ENCODE measurements at places on chromosomes 7 and 10.

DNA sequence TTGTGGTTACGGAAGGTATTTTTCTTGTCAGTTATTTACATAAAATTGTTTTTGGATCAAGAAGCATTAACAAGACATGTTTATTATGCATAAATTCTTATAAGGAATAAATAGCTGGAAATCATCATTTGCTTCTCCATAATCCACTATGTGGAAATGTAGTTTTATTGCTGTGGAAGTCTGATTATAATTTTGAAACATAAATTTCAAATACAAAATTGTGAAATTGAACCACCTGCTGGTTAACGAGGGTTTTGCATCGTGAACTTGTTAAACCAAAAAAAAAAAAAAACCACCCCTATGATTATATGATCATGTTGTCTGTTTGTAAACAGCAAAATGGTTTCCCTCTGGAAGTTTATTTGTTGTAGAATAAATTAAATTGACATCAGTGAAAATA, 25.9 kb downstream of the ABRAXAS2 start:
- no peak for DNase-seq

- no peak for DNase-seq
Observed at GRCh38 chr10:120386896-120387295, 70.1 kb upstream of the PLPP4 start.

DNA sequence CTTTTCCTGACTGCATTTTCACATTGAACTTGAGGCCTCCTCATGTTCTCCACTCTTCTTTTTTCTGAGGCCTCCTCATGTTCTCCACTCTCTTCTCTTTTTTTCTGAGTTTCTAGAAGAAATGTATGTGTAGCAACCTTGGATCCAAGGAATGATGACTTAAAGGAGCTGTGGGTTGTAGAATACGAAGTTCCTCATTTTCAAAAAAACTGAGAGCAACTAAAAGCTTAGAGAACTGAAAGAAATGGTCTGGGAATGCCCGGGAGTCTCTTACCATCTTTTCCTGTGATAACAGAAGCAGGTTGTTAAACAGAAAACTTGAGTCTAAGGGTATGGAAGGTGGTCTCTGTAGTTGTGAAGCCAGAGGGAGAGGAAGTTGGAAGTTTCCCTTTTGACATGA, 32.8 kb downstream of the MRPS33 start:
- DNase-seq, result no peak

GRCh38 chr7:75987026-75987804, 7.2 kb downstream of the TMEM120A start:
- no peak for DNase-seq

DNA sequence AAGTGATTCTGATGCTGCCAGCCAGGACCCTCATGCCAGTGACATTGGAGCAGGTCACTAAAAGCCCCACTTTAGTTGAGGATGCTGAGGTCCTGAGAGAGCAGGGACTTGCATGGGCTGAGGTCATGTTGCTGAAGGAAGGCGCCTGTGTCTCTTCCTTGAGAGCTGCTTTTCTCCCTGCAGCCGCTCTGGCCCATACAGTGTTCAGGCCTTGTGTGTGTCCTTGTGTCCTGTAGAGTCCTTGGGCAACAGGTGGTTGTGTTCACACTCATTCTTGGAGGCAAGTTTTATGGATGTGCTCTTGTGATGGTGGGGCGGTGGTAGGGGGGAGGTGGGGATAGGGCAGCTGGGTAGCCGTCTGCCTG, 33.3 kb downstream of the TSPAN14 start:
- DNase-seq, result peak; percentile 54

- DNase-seq, result peak; percentile 69
Observed at GRCh38 chr7:30740417-30741181, 11.3 kb upstream of the INMT start.

DNA sequence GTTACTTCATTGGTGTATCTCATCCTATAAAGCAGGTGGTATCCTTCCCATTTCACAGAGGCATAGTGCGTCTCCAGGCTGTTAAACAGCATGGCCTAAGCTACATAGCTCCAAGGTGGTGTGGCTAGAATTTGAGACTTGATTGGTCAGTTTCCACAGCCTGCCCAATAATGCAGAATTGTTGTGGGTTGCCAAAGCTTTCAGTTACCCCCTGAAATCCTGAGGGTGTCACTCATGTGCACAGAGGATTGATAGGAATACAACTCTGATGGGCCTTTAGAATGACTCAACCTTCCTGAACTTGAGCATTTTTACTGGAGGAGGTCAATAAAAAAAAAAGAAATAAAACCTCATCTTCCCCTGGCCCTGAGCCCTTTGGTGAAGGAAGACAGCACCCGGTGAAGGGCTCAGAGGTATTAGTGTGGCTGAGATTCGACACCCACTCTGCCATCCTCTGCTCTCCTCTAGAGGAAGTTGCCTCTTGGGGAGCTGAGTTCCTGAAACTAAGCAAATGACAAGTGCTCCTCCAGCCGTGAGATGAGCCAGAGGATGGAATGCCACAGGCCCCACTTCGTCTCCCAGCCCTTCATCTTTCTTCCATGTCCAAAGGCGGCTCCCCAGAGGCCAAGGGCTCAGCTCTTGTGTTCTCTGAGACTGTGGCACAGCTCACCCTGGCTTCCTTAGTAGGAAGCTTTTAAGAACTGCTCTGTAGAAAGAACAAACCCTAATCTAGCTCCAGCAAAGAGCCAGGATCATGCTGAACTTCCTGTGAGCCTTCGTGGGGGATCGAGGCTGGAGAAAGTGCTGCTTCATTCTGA, 1.0 kb downstream of the ACSL5 start:
- DNase-seq, result no peak

DNA sequence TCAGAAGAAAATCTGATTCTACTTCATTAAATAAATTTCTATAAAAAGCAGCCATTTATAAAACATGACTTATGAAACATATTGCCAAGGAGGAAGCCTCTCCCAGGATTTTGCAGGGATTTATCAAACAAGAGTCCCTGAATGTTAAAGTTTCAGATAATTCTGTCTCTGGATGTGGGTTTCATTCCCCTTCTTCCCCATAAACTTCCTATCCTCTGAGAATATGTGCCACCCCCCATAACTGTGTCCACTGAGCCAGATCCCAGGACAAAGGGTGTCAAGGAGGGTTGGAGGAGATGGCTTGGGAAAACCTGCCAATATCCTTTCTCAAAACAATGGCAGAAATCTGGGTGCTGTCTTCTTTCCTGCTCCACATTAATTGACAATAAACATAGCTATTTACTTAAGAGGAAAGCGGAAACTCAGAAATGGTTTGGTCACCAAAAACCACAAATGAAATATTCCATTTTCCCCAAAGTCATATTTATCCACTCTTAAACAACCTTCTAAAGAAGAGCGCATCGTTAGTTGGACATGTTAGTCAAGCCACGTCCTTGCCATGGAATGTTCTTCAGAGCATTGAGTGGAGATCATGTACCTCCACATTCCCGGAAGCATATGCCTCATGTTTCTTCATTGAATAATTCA, 54.3 kb upstream of the AKR1E2 start:
- no peak for DNase-seq

DNA sequence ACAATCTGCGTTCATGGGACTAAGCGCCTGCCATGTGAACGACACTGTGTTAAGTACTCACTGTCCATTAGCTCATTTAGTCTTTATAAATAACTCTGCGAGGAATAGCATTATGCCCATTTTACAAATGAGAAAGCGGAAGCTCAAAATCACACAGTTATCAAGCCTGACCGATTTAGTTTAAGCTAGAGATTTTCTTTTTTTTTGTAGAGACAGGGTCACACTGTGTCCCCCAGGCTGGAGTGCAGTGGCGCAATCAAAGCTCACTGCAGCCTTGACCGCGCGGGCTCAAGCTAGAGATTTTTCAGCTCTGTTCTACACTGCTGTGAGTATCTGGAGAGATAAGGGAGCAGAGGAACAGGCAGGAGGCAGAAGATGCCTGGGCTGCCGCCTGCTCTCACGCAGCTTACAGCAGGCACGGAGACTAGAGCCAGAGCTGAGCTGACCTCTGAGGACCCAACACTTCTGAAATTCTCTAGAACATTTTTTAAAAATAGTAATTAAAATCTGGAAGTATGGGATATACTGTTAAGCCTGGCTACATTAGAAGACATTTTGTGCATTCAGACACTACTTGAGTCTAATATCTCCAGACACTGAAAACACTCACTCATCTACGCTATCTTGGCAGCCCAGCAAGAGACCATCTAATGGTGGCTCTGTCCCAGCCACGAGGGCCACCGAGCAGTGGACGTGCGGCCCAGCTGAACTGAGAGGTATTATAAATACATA, 38.7 kb downstream of the GNA12 start:
- DNase-seq, result peak; percentile 48

- DNase-seq, result no peak
Observed at GRCh38 chr7:83836028-83836427, 187.1 kb upstream of the SEMA3E start.

- no peak for DNase-seq
Observed at GRCh38 chr7:123570390-123571182, 13.0 kb upstream of the NDUFA5 start.

Measured in lower leg skin (tissue), 4 donors.